ENCODE measurements at places on chromosomes 1 and 21.

DNA sequence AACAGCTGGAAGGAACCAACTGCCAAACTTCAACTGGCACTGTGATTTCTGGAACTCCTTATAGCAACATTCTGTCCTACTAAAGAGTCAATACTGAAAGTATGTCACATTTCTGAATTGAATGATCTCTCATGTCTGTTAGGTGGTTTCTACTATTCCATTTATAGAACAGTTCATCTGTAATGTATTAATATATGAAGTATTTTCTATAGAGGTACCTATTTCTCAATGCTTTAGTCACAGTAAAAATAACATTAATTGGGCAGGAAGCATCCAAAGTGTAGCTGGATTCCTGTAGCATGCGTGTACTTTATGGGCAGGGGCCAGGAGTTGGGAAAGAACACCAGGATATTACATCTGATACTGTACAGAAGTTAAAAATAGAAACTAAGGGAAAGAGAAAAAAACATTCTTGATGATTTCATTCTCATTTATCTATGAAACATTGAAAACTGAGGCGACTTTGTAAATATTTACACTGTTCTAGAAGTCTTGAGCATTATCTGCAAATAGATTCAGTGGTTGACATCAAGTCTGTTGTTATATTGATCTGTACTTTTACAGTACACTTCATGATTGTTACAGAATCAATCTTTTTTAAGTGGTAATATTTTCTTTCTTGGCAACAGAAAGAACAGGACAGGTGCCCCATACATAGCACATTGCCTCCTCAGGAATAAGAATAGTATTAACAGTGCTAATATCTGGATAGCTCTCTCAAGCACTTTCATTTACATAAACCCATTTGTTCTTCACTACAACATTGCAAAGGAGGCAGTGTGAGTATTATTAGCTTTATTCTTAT is 6.2 kb upstream of the ZNF281 start:
- DNase-seq: no peak

DNA sequence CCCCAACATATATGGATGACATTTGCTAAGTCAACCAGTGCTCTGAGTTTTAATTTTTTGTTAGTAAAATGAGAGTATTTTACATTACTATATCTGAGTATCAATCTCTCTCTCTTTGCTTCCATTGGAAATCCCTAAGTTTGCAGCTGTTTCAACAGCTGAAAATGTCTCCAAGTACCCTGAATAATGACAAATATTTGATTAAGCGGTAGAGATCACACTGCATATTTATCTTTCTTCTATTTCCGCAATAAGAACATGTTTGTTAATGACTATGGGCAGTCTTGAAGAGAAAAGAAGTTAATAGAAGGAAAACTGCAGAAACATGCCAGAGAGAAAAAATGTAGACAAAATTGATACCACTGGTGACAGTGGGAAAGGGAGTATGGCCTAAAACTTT is 1117.5 kb downstream of the NCAM2 start:
- no peak for DNase-seq

DNA sequence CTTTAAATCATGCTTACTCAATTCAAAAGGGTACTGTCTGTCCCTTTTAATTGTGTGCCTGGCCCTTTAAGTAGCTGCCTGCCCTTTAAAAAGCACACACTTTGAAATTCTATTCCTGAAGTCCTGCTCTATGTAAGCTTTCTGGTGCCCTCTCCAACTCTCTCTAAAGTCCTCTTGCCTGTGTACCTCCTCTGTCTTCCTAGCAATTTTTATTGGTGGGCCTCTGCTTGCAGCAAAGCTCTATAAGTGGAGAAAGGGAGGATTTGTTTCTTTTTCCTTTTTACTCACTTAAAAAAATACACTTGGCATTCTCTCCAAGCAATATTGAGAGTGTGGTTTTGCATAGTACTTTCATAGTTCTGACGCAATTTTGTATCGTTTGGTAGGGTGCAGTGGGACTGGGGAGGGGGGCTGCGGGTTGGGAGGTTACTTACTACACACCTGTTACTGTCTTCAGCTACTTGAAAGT is 135.4 kb downstream of the LMO4 start:
- DNase-seq: no peak

DNA sequence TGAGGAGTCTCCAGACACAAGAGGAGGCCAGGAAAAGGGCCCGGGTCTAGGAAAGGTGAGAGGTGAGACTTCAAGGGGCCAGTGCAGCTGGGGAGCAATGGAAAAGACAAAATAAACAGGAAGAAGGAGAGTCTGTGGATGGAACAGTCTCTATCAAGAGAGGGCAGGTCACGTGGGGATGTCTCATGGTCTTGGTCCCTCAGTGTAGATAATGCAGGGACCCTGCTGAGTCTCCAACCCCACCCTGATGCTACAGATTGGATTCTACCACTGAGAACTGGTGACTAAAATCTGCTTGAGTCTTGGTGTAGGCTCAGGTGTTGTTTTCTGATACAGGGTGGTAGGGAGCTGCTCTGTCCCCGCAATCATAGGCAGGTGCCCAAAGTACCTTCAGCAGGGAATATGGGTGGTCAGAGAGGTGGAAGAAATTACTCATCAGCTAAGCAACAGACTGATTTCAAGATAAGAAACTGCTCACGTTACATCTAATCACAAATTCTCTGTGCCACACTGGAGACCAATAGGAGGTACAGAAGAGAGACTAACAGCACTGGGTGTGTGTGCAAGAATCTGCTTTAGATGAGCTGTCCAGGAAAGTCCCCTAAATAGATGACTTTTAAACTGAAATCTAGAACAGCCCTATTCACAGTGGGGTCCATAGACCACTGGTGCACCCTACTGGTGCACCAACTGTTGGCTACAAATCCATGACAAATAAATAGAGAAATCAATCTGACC is 101.5 kb upstream of the TLR5 start:
- no peak for DNase-seq

- no peak for DNase-seq
Observed at GRCh38 chr1:22370190-22370498, 81.5 kb upstream of the ZBTB40 start.

DNA sequence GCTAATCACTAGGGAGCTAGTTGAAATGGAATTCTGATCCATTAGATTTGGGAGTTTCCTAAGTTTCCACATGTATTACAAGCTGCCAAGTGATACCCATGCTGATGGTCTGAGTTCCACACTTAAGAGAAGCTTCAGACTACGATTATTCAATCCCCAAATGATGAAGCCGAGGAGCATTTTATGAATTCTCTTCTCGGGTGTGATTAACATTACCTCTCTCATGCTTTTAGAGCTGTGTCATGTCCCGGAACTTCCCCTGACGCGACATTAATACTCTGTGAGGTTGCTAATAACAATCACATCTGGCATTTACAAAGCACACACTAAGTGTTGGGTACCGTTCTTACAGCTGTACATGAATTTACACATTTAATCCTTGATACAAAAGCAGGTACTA is 63.0 kb downstream of the KCNJ15 start:
- DNase-seq: no peak

DNA sequence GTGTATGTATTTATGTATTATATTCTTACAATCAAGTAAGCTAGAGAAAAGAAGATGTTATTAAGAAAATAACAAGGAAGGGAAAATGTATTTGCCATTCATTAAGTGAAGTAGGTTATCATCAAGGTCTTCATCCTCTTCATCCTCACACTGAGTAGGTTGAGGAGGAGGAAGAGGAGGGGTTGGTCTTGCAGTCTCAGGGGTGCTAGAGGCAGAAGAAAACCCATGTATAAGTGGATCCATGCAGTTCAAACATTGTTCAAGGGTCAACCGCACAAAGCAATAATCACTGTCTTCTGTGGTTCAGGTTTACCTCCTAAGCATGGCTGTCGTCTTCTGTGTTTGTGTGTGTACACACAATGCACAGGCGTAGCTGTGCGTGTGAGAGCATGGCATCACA is 16.9 kb downstream of the URB2 start:
- DNase-seq: no peak

DNA sequence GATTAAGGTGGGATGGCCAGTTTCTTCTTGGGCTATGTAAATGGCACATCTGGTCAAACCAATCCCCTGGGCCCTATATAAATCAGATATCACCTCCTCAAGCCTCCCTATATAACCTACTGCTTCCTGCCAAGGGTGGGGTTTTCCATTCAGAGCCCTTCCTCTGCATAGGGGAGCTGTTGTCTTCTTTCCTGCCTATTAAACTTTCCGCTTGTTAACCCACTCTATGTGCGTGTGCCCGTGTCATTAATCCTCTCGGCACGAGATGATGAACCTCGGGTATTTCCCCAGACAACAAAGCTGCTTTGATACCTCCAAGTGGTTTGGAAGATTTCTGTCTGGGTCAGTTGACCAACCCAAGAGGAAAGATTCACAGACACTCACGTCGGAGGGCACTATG is 19.3 kb upstream of the SERTAD4 start:
- no peak for DNase-seq

GRCh38 chr1:115572710-115573109 is 69.1 kb upstream of the VANGL1 start:
- no peak for DNase-seq

GRCh38 chr1:33282791-33283190 is 26.5 kb downstream of the ZNF362 start:
- DNase-seq: no peak

DNA sequence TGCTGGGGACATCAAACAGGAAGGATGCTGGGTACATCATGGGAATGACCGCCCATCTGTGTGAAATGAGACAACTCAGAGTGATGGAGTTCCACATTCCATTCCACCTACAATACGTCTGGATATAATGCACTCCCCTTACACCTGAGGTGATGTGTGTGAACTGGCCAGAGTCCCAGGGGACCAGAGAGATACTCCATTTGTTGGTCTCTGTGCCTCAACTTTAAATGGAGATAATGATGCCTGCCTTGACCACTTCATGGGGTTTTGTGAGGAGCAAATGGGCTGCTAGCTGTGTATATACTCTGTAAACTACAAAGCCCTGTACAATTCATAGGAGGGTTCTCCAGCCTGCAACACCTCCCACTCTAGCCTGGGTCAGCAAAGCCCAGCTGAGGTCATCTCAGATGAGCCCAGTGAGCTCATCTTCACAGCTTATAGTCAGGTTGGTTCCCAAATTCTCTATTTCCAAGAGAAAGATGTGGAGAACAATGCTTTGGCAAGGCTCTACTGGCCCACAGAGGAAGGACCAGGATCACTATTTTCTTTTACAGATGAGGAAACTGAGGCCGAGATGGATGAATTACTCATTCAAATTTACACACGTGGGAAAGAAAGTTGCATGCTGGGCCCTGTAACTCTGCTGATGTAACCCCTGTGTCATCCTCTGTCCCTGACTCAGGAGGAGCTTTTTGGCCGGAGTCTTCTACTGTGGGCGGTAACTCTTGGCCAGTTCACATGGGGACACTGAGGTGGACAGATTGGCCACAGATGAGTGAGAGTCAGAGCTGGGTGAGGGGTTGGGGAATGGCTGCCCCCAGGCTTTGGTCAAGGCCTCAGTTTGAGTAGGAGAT is 105.6 kb upstream of the GCLM start:
- DNase-seq: no peak

DNA sequence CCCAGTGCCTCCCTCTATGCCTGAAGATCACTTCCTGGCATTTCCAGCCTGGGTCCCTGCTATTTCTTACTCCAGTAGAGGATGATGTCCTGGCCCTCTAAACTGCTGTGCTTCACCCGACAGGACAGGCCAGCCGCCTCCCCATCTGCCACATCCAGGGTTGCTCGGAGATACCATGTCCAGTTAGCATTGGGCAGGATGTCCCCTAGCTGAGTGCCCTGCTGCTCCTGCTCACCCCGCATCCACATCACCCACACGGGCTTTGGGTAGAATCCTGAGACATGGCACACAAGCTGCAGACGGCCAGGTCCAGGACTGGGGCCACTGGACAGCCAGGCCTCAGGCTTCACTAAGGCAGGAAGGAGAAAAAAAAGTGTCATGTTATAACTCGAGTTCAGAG is 2.0 kb downstream of the CD1B start:
- DNase-seq: no peak
